ENCODE measurements at places on chromosomes 2 and 18.

- no peak for DNase-seq
Measured at GRCh38 chr18:70758780-70759179, 469.9 kb downstream of the SOCS6 start.

GRCh38 chr18:4231260-4231659 lies 223.8 kb downstream of the DLGAP1 start:
- no peak for DNase-seq

DNA sequence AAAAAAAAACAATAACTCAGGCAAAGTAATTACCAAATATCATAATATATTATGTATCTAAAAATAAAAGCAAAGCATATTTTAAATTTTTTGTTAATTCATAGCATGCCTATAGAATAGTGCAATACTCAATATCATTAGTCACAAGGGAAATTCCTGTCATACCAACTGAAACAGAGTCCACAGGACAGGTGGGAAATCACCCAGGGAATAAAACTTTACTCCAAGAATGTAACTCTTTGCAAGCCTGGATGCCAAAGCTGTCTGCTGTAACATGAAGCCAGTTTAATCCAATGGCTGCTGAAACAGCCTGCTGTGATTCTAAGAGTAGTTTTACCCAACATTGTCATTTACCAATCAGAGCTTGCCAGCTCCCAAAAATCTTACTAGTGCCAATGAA lies 40.0 kb upstream of the SULT1C3 start:
- no peak for DNase-seq

GRCh38 chr2:223929571-223930102 lies 15.5 kb downstream of the WDFY1 start:
- no peak for DNase-seq

DNA sequence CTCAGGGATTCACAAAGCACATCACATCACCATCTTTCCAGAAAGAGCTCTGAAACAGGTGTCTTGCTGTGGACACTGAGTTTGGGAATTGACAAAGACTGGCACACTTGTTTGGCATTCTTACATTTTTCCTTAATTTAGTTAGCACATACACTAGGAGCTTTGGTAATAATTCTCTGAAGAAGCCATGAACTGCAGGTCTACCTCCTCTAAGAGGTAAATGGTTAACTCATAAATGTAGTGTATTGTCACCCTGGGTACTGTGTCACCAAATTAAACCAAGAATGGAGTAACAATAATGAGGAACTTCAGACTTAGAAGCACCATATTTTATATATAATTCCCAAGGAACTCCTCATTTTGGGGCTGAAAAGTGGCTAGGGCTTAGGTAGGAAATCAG lies 22.6 kb downstream of the EIF4E2 start:
- no peak for DNase-seq

GRCh38 chr2:225597911-225598310 lies 198.4 kb downstream of the NYAP2 start:
- no peak for DNase-seq

DNA sequence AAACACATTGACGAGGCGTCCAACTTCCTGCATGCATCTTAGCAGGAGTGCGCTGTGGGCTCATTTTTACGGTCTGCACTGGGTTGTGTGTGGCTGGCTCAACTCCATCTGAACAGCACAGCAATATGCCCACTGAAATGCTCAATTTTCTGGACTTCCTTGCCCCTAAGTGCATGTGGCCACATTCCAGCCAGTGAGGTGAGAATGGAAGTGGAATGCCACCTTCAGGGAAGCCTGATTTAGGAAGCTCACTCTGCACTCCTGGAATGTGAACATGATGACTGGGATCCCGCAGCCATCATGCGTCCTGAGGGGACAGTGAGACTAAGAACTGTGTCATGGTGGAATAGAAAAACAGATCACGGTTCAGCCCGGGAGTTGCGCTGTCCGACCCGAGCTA lies 76.2 kb downstream of the PSMG2 start:
- no peak for DNase-seq

DNA sequence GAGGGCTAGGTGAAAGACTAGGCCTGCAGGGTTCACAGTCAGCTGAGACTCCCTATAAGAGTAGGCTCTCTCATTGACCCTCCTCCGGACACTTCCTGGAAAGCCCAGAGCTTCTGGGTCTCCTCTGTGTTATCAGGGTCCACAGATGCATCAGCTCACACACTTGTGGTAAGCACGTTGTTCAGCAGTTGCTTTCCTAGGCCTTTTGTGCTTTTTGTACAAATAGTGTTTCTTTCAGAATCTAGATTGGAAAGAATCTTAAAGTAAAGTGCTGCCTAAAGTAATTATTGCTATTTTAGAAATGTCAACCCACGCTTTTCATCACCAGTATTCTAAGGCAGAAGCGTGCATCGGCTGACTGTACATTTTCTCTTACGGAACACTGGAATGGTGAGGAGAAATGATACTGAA lies 15.5 kb downstream of the SLC9A2 start:
- no peak for DNase-seq
